Karpas-422 (cell line): ENCODE measurements at places on chromosomes 16 and 17. TPM values are rescaled to one million over a fixed set of nuclear protein-coding genes. Genes with fewer than 3 reads are reported as not detected.

- no peaks in the 10 kb centered on the region for H3K4me1 ChIP-seq
- H3K4me3 ChIP-seq: no peak overlapping the region
- DNase-seq: no peak
- no peak overlapping the region for H3K27ac ChIP-seq
- no peaks in the 10 kb centered on the region for H3K36me3 ChIP-seq
These were observed 97.4 kb downstream of the VAT1L start for GRCh38 chr16:77885571-77886295.

GRCh38 chr16:80015566-80015965 lies 415.0 kb upstream of the MAF start:
- no peaks in the 10 kb centered on the region for H3K4me1 ChIP-seq
- H3K27me3 ChIP-seq: 0 out of 2 replicates have a peak, but pooled peaks cover 5% of the 10 kb centered on the region
- no peak overlapping the region for H3K27ac ChIP-seq

DNA sequence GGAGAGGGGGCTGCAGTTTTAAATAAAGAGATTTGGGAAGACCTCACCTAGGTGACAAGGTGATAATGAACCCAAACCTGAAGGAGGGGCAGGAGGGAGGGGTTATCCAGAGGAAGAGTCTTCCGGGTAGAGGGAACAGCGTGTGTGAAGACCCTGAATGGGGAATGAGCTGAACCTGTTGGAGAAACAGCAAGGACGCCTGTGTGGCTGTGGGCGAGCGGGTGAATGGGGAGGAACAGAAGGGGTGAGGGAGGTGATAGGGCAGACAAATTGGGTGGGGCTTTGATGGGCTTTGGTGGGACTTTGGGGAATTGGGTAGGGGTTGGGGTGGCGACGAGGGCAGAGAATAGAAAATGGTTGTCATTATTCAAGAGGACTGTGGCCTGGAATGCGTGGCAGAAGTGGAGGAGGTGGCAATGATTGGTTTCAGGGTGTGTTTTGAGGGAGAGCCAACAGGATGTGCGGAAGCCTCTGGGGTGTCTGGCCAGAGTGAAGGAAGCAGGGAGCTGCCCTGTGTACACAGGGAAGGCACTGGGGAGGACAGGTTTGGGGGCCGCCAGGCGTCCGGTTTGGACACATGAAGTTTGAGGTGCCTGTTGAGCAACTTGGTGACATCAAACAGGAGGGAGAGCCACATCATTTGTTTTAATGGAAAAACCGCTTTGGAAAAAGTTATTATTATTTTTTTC lies 48.7 kb downstream of the NKD1 start:
- no peak overlapping the region for H3K27ac ChIP-seq
- no peak overlapping the region for H3K4me3 ChIP-seq
- no peak for DNase-seq
- no peaks in the 10 kb centered on the region for H3K4me1 ChIP-seq
- no peaks in the 10 kb centered on the region for H3K36me3 ChIP-seq

GRCh38 chr16:82331974-82332750 lies 162.1 kb upstream of the MPHOSPH6 start:
- no peaks in the 10 kb centered on the region for H3K4me1 ChIP-seq
- no peak for DNase-seq
- H3K4me3 ChIP-seq: no peak overlapping the region
- H3K27ac ChIP-seq: no peak overlapping the region
- H3K36me3 ChIP-seq: no peaks in the 10 kb centered on the region

DNA sequence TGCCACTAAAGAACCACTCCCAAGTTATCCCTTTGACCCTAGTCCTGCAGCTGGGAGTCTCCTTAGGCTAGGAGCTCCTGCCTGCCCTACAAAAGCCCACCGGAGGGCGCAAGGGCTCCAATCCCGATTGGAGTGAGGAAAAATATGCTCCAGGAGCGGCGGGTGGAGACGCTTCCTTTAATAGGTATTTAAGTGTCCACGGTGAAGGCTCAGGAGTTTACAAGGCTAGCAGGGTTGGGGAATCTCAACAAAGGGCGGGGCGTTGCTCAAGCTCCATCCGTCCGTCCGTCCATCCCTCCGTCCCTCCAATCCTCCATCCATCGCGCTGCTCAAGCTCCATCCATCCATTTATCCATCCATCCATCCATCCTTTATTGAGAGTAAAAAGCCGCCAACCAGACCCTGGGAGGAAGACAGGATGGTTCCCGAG lies 556 bp upstream of the SPNS1 start:
- H3K4me3 ChIP-seq: peak overlapping the region; percentile 95
- no peaks in the 10 kb centered on the region for H3K36me3 ChIP-seq
- no peaks in the 10 kb centered on the region for H3K27me3 ChIP-seq

DNA sequence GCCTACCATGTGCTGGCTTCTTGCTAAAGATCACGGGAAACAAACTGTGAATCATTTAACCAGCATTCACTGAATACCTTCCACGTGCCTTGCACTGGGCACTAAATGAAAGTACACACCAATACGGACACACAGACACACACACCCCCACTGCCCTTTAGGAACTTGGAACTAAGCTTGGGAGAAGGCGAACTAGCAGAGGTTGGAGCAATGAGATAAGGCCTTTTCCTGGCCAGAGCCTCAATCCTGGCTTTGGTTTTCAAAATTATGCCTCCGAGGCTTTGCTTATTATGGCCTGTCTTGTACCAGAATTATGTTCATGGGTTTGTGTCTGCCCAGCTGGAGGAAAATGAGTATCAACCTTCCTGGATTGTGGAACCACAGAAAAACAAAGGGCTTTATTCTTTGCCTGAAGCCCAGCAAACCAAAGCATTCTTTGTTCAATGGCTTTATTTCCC lies 32.3 kb downstream of the CPPED1 start:
- DNase-seq: no peak
- H3K27me3 ChIP-seq: no peaks in the 10 kb centered on the region
- no peaks in the 10 kb centered on the region for H3K36me3 ChIP-seq

Gene SMPD3
- total RNA-seq: 5.0 and 12.6 TPM in 2 replicates

DNA sequence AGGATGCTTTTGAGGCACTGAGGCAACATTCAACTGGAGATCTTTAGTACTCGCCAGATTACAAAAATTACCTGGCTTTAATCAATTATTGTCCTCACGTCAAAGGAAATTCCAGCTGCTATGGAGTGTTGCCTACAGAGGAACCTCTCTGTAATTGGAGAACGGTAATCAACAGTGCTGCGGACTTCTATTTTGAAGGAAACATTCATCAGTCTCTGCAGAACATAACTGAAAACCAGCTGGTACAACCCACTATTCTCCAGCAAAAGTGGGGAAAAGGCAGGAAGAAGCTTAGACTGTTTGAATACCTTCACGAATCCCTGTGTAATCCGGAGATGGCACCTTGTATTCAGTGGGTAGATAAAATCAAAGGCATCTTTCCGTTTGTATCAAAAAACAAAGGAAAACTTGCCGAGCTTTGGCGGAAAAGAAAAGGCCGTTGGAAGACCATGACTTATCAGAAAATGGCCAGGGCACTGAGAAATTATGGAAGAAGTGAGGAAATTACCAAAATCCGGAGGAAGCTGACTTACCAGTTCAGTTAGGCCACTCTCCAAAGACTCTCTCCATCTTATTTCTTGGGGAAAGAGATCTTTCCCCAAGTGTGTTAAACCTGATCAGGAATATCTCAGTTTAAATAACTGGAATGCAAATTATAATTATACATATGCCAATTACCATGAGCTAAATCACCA lies 3.0 kb downstream of the SLC35G3 start:
- H3K4me1 ChIP-seq: no peaks in the 10 kb centered on the region
- H3K36me3 ChIP-seq: no peaks in the 10 kb centered on the region

DNA sequence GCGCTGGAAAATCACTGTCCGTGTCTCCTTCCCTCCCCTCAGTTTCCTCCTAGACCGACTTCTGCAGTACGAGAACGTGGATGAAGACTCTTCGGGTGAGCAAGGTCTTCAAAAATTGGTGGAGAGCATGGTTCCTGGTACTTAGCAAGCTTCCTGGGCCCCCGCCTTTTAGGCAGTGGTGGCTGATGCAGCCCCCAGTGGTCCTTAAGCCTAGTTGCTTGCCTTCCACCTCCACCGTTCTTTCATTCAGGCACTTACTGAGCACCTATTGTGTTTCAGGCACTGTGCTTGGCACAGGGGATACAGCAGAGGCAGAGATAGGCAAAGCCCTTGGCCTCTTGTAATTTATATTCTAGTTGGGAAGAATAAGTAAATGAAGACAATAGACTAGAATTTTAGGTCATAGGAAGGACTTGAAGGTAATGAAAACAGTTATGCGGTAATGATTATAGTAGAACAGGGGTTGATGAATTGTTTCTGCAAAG lies 767 bp downstream of the INO80E start:
- H3K36me3 ChIP-seq: peaks cover 7% of the 10 kb centered on the region; the same call in 1 of the 2 replicates
- H3K4me3 ChIP-seq: peak overlapping the region; percentile 97
- H3K27ac ChIP-seq: peak overlapping the region; percentile 52
- peaks cover 34% of the 10 kb centered on the region for H3K4me1 ChIP-seq
- DNase-seq: peak; percentile 60

Gene CD300H
- not detected in 2 replicates for total RNA-seq

Gene TMEM88
- total RNA-seq: 0.69 and 1.4 TPM in 2 replicates

Gene ITGAX
- total RNA-seq: 0.52 TPM in 1 of 2 replicates, not detected in the other

DNA sequence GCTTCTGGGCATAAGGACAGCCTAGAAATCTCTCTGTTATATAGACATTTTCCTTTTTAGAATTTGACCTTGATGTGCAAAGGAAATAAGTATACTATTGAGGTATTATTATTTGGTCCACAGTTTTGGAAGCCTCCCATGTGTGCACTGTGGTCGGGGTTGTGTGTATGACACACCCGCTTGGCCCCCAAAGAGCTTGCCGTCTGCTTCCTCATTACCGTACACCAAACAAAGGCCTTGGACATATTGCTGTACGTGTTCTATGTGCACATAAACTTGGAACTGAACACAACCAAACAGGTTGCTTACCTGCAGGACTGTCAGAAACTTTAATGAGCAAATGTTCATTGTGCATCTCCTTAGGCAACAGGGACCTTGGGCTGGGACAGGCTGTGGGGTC lies 38.2 kb downstream of the METRNL start:
- H3K27ac ChIP-seq: no peak overlapping the region
- H3K4me3 ChIP-seq: no peak overlapping the region
- peaks cover 9% of the 10 kb centered on the region for H3K4me1 ChIP-seq
- no peaks in the 10 kb centered on the region for H3K36me3 ChIP-seq

DNA sequence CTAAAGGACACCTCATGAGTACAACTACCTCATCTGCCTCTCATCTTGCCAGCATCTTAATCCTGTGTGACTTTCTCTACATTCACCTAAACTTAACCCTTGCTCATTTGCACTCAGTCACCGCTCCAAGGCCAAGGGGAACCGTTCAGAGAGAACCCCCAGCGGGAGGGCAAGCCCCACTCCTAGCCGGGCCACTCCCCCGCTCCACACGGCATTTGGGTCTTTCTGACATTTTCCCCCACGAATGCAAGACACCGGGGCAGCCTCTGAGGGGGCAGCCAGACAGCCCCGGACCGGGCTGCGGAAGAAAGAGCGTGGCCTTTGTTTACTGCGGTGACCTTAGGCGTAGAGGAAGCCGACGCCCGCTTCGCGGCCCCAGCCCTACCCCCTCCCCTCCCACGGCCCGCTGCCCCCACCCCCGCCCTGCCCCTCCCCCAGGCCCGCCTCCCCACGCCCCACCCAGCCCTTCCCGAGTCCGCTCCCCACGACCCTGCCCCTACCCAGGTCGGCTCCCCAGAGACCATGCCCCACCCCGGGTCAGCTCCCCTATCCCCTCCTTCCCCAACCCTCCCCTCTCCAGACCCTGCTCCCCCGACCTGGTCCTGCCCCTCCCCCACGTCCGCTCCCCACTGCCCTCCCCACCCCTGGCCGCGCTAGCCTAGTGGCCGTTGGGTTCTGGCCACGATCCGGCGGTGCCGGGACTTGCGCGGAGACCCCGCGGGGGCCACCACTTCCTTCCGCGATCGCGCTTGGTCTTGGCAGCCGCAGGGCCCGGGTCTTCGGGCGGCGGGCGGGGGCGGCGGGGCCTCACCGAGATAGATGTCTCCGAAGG lies 789 bp downstream of the CSNK1D start:
- peaks cover 17% of the 10 kb centered on the region for H3K4me1 ChIP-seq
- no peaks in the 10 kb centered on the region for H3K27me3 ChIP-seq
- peak overlapping the region; percentile 80 for H3K27ac ChIP-seq
- H3K4me3 ChIP-seq: peak overlapping the region; percentile 77
- H3K36me3 ChIP-seq: peaks cover 15% of the 10 kb centered on the region; the same call in 1 of the 2 replicates
- peak; percentile 60 for DNase-seq

Gene CDRT15L2
- not detected in 2 replicates for total RNA-seq

Gene CCL7
- not detected in 2 replicates for total RNA-seq

Gene DNASE1L2
- total RNA-seq: 0.78 and 5.2 TPM in 2 replicates

- no peaks in the 10 kb centered on the region for H3K27me3 ChIP-seq
- no peak overlapping the region for H3K27ac ChIP-seq
- H3K36me3 ChIP-seq: no peaks in the 10 kb centered on the region
- H3K4me1 ChIP-seq: peaks cover 40% of the 10 kb centered on the region
- no peak overlapping the region for H3K4me3 ChIP-seq
These were observed 85.0 kb upstream of the ATF7IP2 start for GRCh38 chr16:10300905-10301304.

DNA sequence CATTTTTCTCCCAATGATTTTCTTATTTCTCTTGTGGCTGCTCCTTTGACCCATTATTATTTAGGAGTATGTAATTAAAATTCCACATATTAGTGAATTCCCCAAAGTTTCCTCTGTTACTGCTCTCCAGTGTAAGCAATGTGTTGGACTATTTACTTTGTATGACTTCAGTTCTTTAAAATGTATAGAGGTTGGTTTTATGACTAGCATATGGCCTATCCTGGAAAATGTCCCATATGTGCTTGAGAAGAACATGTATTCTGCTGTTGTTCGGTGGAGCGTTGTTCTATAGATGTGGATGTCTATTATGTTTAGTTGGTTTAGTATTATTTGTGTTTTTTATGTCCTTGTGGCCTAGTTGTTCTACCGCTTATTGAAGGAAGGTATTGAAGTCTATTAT lies 6.0 kb upstream of the NT5M start:
- no peaks in the 10 kb centered on the region for H3K36me3 ChIP-seq
- H3K4me3 ChIP-seq: no peak overlapping the region
- H3K4me1 ChIP-seq: peaks cover 17% of the 10 kb centered on the region

Gene OTOP2
- not detected in 2 replicates for total RNA-seq

Gene FOXF1
- not detected in 2 replicates for total RNA-seq

DNA sequence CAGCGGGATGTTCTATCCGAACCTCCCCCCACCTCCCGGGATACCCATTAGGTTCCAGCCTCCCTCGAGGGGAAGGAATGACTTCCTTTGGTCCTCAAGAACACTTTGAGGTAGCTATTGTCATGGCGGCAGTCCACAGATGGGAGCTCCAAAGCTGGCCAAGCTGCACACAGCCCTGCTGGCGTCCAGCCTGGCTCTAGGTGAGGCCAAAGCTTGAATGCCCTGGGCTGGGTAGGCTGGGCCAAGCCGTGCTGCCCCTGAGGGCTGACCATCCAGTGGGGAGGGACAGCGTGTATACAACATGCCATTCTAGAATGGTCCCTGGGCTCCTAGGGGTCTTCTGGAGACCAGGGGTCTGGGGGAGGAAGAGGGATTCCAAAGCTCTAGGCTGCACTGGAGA lies 43.5 kb downstream of the PEMT start:
- no peaks in the 10 kb centered on the region for H3K4me1 ChIP-seq
- DNase-seq: no peak
- no peaks in the 10 kb centered on the region for H3K27me3 ChIP-seq
- no peak overlapping the region for H3K27ac ChIP-seq
- no peak overlapping the region for H3K4me3 ChIP-seq
